Endothelial cell (in vitro differentiated cells): ENCODE measurements at places on chromosomes 1 and 21. TPM values are rescaled to one million over a fixed set of nuclear protein-coding genes. Genes with fewer than 3 reads are reported as not detected.

GRCh38 chr1:247277191-247277590 is 21.3 kb downstream of the VN1R5 start:
- no peak overlapping the region for H3K4me3 ChIP-seq
- DNase-seq, result no peak
- H3K36me3 ChIP-seq, result no peaks in the 10 kb centered on the region
- no peaks in the 10 kb centered on the region for H3K4me1 ChIP-seq

- H3K27ac ChIP-seq, result no peak overlapping the region
- DNase-seq, result no peak
- H3K27me3 ChIP-seq, result no peaks in the 10 kb centered on the region
- peaks cover 3% of the 10 kb centered on the region for H3K36me3 ChIP-seq
- no peak overlapping the region for H3K4me3 ChIP-seq
Observed at GRCh38 chr21:25536752-25537151, 70.5 kb downstream of the MRPL39 start.

DNA sequence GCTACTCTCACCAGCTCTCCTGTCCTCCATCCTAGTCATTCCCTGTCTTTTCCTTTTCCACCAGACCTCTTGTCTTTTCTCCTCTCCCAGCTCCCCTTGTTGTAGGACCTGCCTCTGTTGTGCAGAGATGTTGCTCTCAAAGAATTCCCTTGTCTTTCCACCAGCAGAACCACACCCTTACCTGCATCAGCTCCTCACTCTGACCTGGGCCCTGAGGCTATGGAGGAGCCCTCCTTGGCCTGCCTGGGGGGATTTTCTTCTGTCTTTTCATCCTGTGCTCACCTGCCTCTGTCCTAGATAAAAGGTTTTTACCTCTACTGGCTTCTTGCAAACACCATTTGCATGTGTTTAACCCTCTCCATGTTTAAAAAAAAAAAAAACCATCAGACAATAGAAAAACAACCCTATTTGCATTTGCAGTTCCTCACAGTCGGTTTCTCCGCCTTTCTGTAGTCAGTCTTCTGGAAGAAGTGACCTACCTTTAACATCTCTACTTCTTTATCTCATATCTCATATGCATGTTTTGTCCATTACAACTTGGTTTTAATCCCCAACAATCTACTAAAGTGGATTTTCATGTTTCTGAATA is 12.1 kb downstream of the FCRL5 start:
- H3K27ac ChIP-seq, result no peak overlapping the region
- no peaks in the 10 kb centered on the region for H3K27me3 ChIP-seq
- no peaks in the 10 kb centered on the region for H3K36me3 ChIP-seq
- no peak overlapping the region for H3K4me3 ChIP-seq

SPSB1 gene
- 8.1 TPM for total RNA-seq

LCE3E gene
- not detected for total RNA-seq

GRCh38 chr21:42063571-42064521 is 7.3 kb upstream of the UMODL1 start:
- H3K4me3 ChIP-seq, result no peak overlapping the region
- peaks cover 5% of the 10 kb centered on the region for H3K27me3 ChIP-seq
- H3K36me3 ChIP-seq, result no peaks in the 10 kb centered on the region
- peaks cover 13% of the 10 kb centered on the region for H3K4me1 ChIP-seq
- H3K27ac ChIP-seq, result peak overlapping the region; percentile 48

- H3K27me3 ChIP-seq, result no peaks in the 10 kb centered on the region
- DNase-seq, result no peak
- H3K27ac ChIP-seq, result no peak overlapping the region
- no peaks in the 10 kb centered on the region for H3K36me3 ChIP-seq
- peaks cover 10% of the 10 kb centered on the region for H3K4me1 ChIP-seq
Observed at GRCh38 chr1:167562702-167563101, 9.1 kb upstream of the CREG1 start.

DNA sequence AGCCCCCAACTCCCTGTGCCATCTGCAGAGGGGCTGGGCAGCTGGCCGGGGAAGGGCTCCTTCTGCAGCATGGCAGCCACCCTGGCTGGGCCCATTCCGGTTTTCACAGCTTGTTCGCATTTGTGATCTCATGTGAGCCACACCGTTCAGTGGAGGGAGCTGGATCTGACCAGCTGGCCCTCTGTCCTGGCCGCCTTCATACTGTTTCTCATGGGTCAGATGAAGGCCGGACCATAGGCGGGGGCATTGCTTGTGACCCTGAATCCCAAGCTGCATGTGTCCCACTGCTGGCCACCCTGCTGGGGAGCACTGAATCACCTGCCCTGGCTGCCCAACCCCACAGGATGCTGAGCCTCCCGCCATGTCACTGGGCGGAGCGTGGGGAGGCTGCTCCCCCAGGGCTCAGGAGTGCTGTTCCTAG is 36.4 kb upstream of the PRSS38 start:
- DNase-seq, result no peak
- H3K36me3 ChIP-seq, result peaks cover 5% of the 10 kb centered on the region
- H3K4me3 ChIP-seq, result no peak overlapping the region
- H3K4me1 ChIP-seq, result no peaks in the 10 kb centered on the region
- H3K27me3 ChIP-seq, result no peaks in the 10 kb centered on the region
- H3K27ac ChIP-seq, result no peak overlapping the region

GRCh38 chr1:96552451-96552850 is 169.1 kb upstream of the PTBP2 start:
- no peaks in the 10 kb centered on the region for H3K27me3 ChIP-seq
- no peak overlapping the region for H3K27ac ChIP-seq
- H3K4me1 ChIP-seq, result no peaks in the 10 kb centered on the region
- DNase-seq, result no peak
- no peaks in the 10 kb centered on the region for H3K36me3 ChIP-seq

- no peak overlapping the region for H3K4me3 ChIP-seq
- no peaks in the 10 kb centered on the region for H3K36me3 ChIP-seq
- DNase-seq, result no peak
- peaks cover 2% of the 10 kb centered on the region for H3K4me1 ChIP-seq
Observed at GRCh38 chr21:28548291-28548690, 444.4 kb downstream of the LTN1 start.

DNA sequence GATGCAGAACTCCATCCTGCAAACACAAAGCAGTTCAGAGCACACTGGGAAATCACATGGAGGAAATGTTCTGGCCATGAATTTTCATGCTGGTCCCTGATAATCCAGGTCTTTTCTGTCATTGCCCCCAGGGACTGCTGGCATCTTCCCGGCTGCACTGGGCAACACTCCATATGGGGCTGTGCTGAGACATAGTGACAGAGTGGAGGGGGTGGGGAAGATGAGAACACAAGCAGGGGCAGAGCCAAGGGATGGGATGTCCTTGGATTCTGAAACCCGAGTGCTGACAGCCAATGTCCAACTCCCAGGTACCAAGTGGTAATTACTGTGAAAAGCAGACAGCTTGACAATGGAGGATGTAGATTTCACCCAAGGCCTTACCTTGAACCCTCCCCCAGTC is 185.7 kb downstream of the HIVEP3 start:
- no peak overlapping the region for H3K27ac ChIP-seq
- peaks cover 6% of the 10 kb centered on the region for H3K4me1 ChIP-seq
- no peak for DNase-seq
- H3K36me3 ChIP-seq, result no peaks in the 10 kb centered on the region

- H3K4me1 ChIP-seq, result no peaks in the 10 kb centered on the region
- DNase-seq, result no peak
Observed at GRCh38 chr1:37660664-37661063, 26.0 kb upstream of the RSPO1 start.
